GM20000 (cell line): ENCODE measurements at places on chromosomes 13 and 19.

- no peak for DNase-seq
These were observed 46.0 kb downstream of the USP12 start for GRCh38 chr13:27125357-27126282.

GRCh38 chr19:36972571-36972970 is 56.4 kb downstream of the ZNF568 start:
- DNase-seq = no peak

- no peak for DNase-seq
These were observed 162.1 kb downstream of the GPC6 start for GRCh38 chr13:93388701-93389100.

DNA sequence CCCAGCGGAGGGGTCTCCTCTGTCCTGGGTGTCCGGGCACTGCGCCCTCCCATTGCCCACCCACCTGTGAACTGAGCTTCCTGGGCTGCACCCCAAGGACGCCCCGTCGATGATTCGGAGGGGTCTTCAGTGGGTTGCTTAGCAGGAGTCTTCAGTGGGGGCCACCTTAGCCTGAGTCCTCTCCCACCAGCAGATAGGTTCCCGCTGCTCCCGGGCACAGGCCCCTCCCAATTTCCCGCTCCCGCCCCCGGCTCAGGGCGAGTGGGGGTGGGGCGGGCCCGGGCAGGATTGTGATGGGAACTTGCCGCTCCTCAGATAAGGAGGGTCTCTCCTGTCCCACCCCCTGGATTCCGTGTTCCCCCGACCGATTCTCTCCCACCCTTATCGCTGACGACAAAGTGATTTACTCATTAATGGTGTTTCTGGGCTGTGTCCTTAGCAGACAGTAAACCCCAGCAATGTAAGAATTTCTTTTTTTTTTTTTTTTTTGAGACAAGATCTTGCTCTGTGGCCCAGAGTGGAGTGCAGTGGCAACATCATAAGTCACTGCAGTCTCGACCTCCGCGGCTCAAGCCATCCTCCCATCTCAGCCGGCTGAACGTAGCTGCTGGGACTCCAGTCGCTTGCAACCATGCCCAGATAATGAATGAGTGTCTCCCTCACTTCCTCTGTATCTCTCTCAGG is 655 bp upstream of the S1PR5 start:
- no peak for DNase-seq
